ENCODE measurements at places on chromosomes 7 and 10.

- no peak for DNase-seq
These were observed 41.9 kb downstream of the TAS2R41 start for GRCh38 chr7:143519411-143520131.

GRCh38 chr7:105640956-105641810, 59.9 kb upstream of the EFCAB10 start:
- no peak for DNase-seq

- no peak for DNase-seq
These were observed 525.6 kb upstream of the ADARB2 start for GRCh38 chr10:2262878-2263277.

DNA sequence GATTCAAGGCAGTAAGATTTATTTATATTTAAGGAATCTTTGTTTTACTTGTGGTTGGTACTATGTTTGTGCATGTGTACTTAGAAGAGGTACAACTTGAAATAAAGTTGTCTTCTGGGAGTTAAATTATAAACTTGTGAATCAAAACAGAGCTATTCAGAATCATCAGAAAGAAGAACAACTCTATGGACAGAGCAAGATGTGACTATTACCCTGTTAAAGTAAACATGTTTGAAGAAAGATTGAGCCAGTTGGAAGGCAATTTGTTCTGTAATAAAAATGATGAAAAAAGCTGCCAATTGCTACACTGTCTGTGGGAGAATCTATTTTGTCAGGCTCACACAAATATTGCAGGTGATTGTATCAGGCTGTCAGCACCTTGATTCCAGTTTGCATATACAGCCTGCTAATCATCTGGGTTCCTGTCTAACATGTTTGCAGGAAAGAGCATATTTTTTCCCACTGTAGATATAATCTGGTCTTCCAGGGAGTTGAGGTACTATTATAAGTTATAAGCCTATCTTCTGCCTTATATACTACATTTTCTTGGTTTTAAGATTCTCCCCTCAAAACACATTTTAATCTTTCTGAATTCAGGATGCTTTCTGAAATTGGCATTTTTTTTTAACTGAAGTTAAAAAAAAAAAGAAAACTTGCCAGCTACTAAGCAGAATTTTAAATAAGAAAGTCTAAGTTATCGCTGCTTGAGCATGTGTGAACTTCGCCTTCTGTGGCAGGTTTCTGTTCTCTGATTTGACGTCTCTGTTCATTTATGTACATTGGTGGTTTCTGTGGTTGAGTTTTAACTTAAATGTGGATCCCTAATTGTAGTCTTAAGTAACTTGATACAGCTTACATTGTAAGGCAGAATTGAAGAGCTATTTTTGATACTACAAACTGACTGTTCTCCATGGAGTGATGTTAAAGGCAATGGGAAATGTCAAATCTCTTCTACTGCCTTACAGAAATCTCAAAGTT, 46.0 kb downstream of the ZNRF2 start:
- DNase-seq = no peak

GRCh38 chr7:87766827-87767226, 109.3 kb downstream of the SLC25A40 start:
- no peak for DNase-seq

- DNase-seq = no peak
These were observed 29.8 kb upstream of the VCL start for GRCh38 chr10:73968098-73968521.

- DNase-seq = no peak
These were observed 757 bp upstream of the GRID1 start for GRCh38 chr10:86367152-86367951.

DNA sequence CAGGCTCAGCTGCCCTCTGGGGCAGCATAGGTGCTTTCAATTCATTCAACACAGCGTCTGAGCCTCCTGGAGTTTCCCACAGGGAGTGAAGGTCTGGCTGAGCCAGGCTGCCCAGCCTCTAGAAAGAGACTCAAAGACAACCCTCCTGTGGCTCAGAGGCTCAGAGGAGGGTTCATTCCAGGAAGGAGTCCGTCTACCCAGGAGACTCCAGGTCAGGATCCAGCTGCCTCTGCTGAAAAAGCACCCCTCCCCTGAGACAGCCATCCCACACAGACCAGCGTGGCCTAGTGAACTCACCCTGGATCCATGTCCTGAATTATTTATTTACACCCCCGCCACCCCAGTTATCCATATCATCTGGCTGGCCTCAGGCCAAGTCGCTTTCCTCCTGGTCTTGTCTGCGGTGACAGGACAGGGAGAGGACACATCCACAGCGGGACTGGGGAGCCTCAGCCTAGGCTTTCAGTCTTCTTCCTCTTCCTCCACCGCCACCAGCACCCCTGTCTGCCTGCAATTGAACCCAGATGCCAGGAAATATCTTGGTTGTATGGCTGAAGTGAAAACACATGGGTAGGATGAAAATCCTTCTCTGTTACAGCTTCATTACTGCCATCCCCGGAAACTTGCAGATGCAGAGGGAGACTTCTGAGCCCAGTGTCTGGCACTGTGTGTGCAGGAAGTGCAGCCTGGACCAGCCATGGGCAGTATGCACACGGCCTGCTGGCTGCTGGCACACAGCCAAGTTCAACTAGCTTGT, 44.0 kb upstream of the COL13A1 start:
- no peak for DNase-seq

- DNase-seq = no peak
These were observed 18.0 kb upstream of the VCL start for GRCh38 chr10:73979809-73980433.

GRCh38 chr7:108285003-108285368, 154.8 kb upstream of the LAMB4 start:
- no peak for DNase-seq

DNA sequence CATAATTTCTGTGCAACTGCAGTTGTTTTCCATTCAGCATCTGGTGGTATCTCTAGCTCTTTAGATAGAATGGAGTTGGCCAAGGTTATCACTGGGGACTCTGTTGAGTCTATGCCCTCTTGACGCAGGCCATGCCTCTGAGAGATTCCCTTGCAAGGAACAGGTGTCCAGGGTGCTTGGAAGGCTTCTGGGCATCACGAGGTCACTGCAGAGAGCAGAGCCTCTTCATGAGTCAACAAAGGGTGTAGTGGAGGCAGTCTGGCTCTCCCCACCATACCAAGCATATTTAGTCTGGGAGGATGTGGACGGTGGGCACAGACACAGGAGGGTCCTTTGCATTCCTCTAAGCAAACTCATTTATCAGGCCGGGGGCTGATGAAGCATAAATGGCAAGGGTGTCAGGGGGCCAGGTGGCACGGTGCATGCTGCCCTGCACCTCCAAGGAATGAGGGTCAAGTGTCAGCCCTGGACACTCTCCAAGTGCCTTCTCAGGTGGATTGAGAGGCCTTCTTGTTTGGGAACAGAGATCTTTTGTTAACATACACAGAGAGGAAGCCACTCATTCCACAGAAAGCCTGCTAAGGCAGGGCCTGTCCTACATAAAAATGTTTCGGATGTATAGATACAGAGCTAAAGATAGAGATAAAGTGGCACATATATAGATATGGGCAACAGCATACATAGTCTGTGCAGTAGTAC, 328.6 kb downstream of the INHBA start:
- DNase-seq = no peak

DNA sequence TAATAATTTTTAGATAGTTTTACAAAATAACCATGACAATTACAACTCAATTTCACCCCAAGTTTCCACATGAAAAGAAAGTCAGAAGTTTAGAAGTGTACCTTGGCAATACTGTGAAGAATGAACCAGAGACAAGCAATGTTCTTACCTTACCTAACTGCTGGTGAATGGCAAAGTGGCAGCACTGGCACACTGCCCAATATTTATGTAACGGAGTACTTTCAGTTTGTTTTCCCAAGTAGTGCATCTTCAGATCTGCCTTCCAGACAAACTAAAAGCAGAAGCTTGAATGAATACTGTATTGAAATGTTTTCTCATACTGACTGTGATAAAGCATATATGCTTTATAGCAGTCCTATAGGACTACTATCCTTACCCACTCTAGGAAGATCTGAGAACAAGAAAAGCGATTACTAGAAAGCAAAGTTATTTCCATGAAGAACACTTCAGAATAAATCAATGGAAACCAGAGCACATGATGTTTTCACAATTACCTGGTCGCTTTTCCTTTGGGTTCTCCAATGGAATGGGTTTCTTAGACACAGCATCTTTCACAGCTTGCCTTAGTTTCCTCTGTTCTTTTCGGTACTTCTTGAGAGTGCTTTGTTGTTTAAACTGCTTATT, 1.5 kb downstream of the NOC3L start:
- no peak for DNase-seq

DNA sequence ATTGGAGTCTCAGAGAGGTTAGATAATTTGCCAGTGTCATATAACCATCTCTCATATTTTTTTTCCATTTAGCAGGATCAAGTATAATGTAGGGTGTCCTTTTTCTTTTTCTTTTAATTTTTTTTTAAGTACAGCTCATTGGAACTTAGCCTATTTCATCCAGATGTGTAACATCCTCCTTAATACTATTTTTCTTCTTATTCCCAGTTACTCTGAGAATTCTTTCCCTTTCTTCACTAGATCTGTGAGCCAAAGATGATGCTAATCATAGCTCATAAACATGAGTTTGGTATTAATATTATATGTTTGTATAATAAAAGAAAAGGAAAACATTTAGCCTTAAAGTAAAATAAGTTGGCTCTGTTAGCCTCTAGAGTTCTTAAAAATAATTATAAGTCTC, 32.8 kb downstream of the PPP1R9A start:
- no peak for DNase-seq

- DNase-seq = no peak
These were observed 57.0 kb upstream of the GLCCI1 start for GRCh38 chr7:7911369-7912123.

GRCh38 chr7:25669961-25670841, 441.9 kb upstream of the NPVF start:
- DNase-seq = no peak

DNA sequence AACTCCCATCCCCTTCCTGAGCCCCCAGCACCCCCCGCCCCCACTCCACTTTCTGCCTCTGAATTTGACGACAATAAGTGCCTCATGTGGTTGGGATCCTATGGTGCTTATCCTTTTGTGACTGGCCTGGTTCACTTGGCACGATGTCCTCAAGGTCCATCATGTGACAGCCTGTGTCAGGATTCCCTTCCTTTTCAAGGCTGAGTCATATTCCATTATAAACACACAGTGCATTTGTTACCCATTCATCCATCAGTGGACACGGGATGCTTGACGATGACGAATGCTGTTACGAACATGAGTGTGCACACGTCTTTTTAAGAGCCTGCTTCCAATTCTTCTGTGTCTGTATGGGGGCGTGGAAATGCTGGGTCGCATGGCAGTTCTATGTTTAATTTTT, 26.7 kb downstream of the SHH start:
- no peak for DNase-seq

- no peak for DNase-seq
These were observed 41.8 kb downstream of the CNNM1 start for GRCh38 chr10:99370993-99371392.

DNA sequence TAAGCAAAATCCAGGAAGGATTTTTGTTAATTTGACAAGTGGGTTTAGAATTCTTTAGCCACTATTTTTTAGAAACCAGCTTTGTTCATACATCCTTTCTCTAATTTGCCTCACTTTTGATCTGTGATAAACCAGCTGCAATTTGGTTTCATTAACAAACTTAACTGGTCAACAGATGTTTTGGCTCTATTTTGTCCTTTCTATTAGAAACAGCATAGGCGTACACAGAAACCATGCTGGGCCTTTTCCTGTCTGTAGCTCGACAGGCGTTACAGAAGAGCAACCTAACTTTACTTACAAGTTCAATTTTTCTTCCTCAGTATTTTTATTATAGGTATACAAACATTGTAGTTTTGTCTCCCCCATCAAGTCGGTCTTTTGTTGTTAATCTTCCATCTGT, 28.2 kb downstream of the KAT6B start:
- DNase-seq = no peak

- no peak for DNase-seq
These were observed 15.4 kb downstream of the AQP1 start for GRCh38 chr7:30927040-30927439.

GRCh38 chr10:103548581-103549348, 55.3 kb downstream of the NEURL1 start:
- DNase-seq = no peak

- DNase-seq = no peak
These were observed 28.2 kb upstream of the AKAP9 start for GRCh38 chr7:91912494-91912893.

GRCh38 chr10:69693886-69694285, 63.8 kb downstream of the FAM241B start:
- no peak for DNase-seq

GRCh38 chr7:106590209-106590816, 70.6 kb downstream of the CCDC71L start:
- no peak for DNase-seq

DNA sequence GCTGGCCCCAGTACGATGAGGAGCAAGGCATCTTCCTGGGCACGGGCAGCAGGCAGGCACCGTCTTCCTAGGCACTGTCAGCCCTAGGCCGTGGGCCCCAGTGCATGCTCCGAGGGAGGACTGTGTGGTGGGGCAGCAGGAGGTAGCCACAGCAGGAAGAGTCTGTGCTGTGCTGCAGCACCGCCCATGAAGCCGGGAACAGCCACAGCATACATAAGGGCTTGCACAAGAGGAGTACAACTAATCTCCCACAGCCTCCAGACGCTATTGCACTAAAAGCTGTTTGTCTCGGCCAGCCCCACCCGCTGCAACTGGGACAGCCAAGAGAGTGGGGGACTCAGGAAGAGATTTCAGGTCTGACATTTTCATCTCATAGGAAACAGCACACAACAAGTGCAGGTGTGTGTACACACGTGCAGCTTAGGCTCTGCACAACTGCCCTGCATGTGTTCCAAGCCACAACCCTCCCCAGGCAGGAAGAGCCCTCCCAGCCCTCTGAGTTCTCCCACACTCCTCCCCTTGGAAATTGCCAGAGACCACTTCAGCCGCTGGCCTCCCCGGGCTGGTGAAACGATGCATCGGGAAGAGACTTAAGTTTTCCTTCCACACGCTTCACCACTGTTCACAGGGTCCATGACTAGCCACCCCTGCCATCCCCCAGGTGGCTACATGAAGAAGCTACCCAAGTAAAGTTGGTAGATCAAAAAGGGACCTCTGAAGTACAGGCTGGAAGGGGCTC, 88.1 kb upstream of the DDC start:
- no peak for DNase-seq
